ENCODE measurements at places on chromosomes 1 and 21.

DNA sequence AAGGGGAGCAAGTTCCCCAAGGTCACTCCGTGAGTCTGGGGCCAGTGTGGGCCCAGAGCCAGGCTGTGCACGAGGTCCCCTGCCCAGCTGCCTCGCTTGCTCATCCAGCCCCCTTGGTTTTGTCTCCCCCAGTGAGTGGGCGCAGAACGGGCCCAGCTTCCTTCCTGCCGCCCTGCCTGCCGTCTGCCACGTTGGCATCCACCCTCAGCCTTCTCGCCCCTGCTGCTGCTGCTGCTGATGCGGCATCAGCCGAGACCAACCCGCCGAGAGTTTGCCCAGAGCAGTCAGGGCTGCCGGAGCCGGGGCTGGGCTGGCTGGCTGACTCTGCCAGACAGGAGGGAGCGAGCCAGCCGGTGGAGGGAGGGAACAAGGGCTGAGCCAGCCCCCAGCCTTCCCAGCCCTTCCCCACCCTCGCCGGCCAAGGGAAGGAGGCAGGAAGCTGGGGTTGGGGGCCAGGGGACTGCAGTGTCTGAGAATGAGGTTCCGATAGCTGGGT lies 31.4 kb upstream of the WASF2 start:
- no peak for DNase-seq

- no peak for DNase-seq
These were observed 86.8 kb downstream of the ADGRL2 start for GRCh38 chr1:81887421-81888144.

DNA sequence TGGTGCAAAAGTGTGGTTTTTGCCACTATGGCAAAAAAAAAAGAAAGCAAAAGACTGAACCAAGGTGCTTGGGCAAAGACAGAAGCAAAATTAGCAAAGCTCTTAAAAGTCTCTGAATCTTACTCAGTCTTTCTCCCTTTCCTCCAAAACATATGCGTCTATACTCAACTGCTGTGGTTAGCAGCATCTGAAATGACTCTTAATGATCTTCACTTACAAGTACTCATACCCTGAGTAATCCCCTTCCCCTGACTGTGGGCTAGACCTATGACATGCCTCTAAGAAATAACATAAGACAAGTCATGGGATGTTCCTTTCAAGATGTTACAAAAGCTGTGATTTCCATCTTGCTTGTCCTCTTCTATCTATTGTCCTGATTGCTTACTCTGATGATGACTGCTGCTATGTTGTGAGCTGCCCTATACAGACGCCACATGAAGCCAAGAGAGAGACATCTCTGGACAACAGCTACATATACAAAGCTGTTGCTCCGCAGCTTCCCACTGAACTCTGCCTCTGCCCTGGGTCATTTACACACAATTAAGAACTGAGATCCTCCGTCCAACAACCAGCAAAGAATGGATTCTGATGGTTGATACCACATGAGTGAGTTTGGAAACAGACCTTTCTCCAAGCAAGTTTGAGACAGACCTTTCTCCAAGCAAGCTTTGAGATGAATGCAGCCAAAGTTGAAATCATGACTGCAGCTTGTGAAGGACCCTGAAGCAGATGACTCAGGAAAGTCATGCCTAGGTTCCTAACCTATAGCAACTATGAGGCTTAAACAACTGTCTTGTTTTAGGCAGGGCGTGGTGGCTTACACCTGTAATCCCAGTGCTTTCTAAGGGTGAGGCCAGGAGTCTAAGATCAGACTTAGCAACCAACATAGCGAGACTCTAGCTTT lies 55.2 kb downstream of the PUM1 start:
- DNase-seq = no peak

- no peak for DNase-seq
These were observed 41.9 kb downstream of the FAM163A start for GRCh38 chr1:179785031-179785431.
